ENCODE measurements at places on chromosomes 11 and 22.

GRCh38 chr22:30262917-30263741 lies 3.5 kb downstream of the OSM start:
- DNase-seq = peak; percentile 45

DNA sequence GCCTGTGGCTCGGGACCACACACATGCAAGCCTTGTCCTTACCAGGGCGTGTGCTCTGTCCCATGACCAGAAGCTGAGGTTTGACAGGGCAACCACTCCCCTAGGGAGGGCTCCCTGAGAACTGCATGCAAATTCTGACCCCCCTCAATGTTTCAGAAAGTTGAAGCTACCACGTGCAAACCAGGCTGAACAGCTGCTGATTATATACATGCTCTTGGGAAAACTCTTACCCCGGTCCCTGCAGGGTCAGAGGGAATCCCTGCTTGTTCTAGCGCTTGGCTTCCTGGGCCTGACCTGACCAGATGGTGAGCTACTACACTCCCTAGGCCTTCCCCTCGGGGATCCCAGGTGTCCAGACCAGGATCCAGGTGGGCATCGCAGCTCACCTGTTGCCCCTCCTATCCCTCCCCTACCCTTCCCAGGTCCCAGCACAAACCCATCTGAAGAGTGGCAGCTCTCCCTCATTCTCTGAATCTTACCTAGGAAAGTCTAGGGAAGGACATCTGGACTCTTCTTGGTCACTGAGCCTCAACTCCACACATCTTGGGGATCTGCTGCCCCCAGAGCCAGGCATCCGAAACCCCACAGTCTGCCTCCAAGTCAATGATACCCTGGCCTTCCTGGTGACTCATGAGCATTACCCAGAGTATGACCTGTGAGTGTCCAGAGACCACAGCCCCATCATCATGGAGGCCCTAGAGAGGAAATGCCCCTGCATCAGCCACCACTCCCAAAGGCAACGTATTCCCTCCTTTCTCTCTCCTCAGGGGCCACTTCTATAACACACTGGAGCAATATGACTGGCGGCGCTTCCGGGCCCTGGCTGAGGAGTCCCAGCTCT lies 61.5 kb downstream of the BTG4 start:
- DNase-seq = no peak

GRCh38 chr22:37175414-37176281 lies 12.4 kb downstream of the C1QTNF6 start:
- DNase-seq = no peak

- no peak for DNase-seq
Observed at GRCh38 chr11:95832763-95833162, 42.5 kb downstream of the CEP57 start.

- no peak for DNase-seq
Observed at GRCh38 chr22:50186761-50187523, 1.2 kb downstream of the TRABD start.

- no peak for DNase-seq
Observed at GRCh38 chr11:67616431-67617242, 9.9 kb downstream of the NDUFV1 start.

DNA sequence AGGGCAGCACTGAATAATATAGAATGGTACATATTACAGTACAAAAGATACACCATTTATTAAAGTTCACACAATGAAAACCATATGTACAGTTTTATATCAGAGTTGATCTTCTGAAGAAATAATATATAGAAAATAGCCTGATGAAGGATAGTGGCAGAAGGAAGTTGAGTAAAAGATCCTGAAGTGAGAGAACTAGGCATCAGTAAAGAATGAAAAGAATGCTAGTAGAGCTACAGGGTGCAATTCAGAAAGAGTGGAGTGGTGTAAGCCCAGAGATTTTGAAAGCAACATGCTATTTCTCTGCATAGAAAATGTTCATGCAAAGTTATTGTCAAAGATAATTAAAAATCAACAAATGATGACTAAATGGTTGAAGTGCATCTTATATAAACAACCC lies 1552.7 kb upstream of the TENM4 start:
- DNase-seq = no peak

DNA sequence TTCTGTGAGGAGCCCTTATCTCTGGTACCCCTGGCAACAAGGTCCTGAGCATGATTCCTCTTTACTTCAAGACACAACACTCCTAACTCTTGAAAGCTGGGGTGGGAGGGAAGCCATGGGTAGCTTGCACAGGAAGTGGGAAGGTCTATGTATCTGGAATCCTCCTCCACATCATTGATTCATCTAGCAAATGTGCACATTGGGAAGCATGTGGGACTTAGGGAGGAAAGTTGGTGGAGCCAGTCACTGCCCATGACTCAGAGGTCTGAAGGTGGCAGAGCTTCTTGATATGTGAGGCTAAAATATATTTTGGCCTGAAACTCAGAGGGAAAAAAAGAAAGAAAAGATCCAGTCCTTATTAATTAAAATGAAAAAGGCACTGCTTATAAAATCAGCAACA lies 1000.9 kb downstream of the DLG2 start:
- no peak for DNase-seq

DNA sequence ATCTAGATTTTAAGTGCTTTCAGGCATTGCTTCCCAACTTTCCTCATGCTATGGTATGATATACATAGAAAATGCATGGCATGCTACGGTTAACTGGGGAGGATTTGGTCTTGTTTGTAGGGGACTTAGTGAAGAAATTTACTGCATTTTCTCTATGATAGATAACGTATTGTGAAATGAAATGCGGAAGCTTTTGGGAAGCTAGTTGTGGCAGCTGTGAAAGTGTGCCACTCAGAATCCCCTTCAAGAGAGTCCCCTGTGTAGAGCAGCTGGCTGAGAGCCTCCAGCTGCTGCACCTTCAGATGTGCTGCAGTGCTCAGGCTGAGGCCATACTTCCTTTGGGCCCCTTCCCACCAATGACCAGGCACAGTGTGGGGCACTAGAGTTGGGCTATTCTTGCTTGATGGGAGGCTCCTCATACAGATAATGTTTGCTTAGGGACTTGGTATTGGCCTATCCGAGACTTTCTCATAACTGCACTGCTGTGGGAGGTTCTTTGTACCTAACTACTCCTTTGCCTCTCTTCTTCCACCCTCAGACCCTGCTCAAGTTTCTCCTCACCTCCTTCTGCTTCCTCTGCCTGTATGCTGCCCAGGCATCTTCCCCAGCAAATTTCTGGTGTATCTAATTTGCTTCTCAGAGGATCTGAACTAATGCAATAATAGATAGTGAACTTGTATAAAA lies 67.3 kb downstream of the HIPK3 start:
- DNase-seq = no peak

GRCh38 chr11:22161489-22161888 lies 31.4 kb upstream of the ANO5 start:
- no peak for DNase-seq

DNA sequence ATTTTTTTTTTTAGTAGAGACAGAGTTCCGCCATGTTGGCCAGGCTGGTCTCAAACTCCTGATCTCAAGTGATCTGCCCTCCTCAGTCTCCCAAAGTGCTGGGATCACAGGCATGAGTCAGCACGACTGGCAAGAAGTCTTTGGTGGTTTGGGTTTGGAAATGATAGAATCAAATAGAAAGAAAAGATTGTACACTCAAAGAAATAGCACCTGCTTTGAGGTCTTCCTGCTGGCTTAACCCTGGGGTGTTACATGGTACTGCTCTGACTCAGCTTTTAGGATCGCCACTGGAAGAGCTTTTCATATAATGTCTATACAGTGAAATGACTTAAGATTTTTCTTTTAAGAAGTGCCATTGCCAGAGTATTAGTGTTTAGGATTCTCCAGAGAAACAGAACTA lies 50.2 kb downstream of the JAM3 start:
- DNase-seq = no peak

DNA sequence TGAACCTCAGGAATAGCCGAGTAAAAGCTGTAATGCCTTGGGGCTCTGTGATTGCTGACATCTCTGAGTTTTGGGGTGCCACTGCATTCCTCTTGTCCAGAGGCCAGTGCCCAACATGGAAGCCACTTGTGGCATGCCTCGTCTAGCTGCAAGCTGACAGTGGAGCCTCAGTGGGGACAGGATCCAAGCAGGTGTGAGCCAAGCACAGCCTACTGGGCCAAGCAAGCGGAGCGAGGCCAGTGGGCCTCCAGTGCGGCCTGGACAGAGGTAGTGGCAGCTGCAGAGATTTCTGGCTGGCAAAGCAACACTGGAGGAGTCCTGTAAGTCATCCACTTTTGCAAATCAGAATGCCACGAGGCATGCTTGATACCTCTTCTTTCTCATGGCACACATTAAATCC lies 1038.2 kb upstream of the CNTN5 start:
- DNase-seq = no peak

- no peak for DNase-seq
Observed at GRCh38 chr22:44155115-44155514, 25.6 kb upstream of the PARVG start.

GRCh38 chr11:115817844-115818468 lies 313.7 kb upstream of the CADM1 start:
- DNase-seq = no peak

GRCh38 chr11:1343391-1344055 lies 34.1 kb upstream of the TOLLIP start:
- DNase-seq = no peak

DNA sequence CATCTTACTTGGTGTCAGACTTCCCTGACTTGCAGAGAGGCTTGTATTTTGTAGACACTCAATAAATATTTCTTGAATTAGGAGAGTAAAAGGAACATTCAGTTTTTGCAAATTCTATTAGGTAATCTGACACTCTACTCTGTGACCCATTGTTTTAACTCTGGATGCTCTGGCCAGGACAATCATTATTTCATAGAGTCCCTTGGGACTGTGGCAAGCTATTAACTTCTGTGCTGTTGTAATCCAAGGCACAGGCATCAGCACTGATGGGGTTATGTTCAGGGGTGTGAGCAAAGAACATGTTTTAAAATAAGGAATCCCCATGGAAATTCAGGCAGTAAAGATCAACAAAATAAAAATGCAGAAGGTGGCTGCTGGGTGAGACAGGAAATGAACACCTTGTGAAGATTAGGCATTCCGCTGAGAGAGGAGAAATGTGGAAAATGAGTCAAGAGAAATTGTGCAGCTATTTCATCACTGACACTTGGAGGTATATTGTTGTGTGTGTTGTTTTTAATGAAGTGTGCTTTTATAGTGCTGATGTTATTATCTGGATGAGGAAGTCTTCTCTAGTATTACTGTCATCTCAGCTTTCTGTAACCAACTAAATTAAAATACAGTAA lies 175.2 kb downstream of the WNT11 start:
- no peak for DNase-seq

DNA sequence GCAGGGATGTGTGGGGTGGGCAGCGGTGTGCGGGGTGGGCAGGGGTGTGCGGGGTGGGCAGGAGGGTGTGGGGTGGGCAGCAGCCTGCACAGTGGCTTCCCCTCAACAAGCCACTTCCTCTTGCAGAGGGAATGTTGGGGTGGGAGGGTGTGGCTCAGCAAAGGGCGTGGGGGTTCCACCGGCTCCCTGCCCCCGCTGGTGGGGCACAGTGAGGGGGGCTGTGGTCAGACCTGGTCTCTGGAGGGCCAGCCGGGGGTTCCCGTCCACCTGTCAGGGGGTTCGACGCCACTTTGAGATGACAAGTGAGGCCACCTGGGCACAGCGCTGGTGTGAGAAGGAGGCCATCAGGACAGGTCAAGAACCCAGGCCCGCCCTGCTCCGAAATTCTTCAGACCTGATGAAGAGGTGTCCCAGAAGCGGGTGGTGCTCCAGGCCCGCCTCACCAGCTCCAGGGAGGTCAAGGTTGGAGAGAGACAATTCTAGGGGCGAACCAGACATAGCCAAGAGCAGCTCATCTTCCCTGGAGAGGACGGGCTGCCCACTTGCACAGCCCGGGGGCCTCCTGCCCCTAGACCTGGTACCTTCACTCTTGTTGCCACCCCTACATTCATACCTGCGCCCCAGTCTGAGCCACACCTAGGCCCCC lies 1.3 kb downstream of the C11orf21 start:
- no peak for DNase-seq

- DNase-seq = no peak
Observed at GRCh38 chr22:36409056-36409455, 21.3 kb upstream of the MYH9 start.

DNA sequence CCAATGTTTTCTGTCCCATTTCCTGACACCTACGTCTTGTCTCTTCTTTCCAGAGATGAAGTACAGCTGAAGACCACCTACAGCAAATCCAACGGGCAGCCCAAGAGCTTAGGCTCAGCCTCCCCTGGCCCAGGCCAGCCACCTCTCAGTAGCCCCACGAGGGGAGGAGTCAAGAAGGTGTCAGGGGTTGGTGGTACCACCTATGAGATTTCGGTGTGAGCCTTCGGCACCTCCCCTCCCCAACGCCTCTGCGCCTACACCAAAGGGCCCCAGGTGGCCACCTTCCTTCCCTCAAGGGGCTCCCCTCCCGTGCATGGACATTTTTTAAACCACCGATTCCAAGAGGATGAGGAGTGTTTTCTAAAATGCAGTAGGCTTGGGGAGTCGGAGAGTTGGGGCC lies 12.2 kb downstream of the MED19 start:
- DNase-seq = no peak

- no peak for DNase-seq
Observed at GRCh38 chr11:75673977-75674582, 5.2 kb upstream of the MAP6 start.

DNA sequence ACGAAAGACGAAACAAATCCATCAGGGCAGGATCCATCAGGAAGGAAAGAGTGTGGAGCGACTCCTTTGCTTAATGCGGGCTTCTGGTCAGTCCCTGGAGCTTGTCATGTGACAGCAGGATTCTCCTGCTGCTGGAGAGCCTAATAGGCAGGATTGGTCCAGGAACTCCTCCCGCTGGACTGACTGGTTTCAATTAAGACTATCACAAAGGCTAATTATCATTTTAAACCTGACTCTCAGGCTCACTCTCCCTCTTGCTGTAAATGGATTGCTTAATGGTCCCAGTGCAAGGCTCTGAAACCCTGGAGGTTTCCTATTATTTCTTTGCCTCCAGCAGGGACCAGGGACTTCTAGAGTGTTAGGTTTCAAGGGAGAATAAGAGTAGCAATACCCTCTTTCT lies 493.8 kb downstream of the NTM start:
- DNase-seq = no peak

DNA sequence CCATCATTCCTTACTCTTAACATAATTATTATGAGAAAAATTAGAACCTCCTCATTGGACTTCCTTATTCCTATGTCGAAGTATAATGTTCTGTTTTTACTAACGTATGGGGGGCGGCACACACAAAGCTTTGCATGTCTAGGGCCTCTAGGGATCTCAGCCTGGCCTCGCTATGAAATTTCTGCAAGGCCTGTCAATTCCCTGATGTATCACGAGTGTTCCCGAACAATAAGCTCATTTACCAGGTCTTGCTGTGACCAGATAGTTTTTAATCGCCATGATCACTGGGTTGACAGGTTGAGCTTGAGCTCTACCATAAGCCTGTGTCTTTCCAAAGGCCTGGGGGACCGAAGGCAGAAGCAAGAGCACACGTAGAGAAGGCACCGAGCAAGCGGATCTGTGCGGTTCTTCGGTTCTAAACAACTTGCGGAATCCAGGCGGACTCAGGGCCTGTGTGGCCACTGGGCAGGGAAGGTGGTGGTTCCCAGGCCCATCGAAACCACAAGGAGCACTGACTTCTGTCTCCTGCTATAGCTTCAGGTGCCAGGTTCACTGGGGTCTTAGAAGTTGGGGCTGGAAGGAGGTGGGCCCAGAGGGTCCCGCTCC lies 10.4 kb upstream of the FXYD2 start:
- no peak for DNase-seq
